Activated CD4-positive, alpha-beta T cell treated with anti-CD3 and anti-CD28 coated beads, Interleukin-2, amount 50 U/mL, for 1 hour (primary cell): ENCODE measurements at places on chromosomes 11 and 22.

DNA sequence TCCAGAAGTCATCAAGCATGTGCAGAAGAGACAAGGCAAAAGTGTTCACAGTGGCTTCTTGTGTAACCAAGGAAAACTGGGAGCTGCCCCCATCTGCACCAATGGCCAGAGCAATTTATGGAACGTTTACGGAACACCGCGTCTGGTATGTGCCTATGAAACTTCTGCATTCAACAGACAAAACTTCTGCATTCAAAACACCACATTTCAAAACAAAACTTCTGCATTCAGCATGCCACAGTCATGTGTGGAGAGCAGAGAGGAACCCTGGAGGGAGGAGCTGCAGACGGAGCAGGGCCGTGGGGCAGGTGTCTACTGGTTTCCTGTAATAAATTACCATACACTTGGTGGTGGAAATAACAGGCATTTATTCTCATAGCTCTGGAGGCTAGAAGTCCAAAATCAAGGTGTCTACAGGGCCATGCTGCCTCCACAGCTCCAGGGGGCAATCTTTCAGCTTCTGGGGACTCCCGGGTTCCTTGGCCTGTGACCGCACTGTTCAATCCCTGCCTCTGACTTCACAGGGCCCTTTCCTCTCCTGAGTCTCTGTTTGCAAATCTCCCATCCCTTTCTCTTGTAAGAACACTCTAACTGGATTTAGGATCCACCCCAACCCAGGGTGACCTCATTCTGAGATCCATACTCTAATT, 32.2 kb downstream of the RPL3 start:
- no peak for DNase-seq

GRCh38 chr11:112624431-112624830, 336.8 kb upstream of the NCAM1 start:
- no peak for DNase-seq

DNA sequence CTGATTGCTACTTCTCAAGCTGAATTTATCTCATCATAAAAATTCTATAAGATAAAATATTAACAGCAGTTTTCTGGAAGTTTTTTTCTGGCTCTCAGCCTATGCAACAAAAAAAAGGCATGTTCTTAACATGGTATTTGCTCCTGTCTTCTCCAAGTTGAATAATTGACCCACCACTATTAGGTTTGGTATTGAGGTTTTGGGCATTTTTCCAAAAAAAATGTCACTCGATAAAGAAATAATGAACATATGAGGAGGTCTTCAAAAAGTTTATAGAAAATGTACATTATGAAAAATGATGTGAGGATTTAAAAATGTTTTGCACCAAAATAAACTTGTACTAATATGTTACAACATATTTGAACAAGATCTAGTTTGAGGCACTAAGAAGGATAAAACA, 808.6 kb upstream of the RAG2 start:
- no peak for DNase-seq

DNA sequence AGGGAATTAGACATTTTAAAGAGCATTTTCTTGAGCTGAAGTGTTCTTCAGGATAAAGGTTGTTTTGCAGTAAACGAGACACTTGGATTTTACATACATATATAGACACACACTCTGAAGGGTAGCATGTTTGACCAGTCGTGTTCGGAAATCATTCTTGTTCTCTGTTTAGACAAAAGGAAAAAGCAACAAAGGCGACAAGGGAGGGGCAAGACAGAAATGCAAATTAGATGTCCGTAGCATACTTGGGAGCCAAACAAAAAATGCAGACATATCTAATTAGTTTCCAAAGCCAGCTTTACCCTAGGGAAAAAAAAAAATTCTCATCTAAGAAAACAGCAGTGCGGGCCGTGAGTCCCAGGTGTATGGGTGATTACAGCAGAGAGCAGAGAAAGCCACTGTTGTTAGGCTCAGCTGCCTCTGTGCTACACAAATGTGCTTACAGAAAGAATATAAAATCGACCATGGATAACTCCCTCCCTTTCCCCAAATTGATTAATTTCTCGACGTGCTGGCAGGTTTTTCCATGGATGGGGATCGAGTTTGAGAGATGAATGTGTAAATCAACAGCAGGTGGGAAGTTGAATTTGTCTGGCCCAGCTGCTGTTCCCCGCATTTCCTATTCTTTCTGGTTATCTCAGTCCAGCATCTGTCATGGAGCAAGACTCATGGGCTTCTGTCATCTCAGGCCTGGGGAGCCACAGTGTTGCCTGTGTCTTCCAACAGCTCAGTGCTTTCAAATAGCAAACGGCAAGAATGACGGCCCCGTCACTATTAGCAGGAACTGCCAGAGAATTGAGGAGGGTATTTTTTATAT, 176.5 kb upstream of the TTC12 start:
- no peak for DNase-seq

DNA sequence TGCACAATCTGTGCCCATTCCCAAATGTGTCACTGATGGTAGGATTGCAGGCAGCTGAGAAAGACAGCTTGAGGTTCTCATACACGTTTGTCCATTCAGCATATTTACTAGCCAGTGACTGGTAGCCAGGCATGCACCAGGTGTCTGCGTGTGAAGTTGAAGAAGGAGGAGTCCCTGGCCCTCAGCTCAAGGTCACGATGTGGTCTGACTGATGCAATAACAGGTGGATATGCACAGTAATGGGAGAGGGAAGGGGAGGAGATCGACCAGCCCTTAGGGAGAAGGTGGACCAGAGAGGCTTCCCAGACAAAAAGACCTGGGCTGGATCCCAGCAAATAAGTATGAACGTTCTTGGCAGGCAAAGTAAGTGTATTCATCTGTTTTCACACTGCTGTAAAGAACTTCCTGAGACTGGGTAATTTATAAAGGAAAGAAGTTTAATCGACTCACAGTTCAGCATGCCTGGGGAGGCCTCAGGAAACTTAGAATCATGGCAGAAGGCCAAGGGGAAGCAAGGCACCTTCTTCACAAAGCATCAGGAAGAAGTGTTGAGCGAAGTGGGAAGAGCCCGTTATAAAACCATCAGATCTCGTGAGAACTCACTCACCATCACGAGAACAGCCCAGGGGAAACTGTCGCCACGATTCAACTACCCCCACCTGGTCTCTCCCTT, 96.0 kb downstream of the MN1 start:
- DNase-seq, result no peak

- DNase-seq, result no peak
Observed at GRCh38 chr22:17912945-17913721, 111.2 kb downstream of the MICAL3 start.

- no peak for DNase-seq
Observed at GRCh38 chr22:23187871-23188700, 7.8 kb downstream of the BCR start.

GRCh38 chr11:71499546-71499945, 27.5 kb upstream of the KRTAP5-7 start:
- DNase-seq, result no peak

DNA sequence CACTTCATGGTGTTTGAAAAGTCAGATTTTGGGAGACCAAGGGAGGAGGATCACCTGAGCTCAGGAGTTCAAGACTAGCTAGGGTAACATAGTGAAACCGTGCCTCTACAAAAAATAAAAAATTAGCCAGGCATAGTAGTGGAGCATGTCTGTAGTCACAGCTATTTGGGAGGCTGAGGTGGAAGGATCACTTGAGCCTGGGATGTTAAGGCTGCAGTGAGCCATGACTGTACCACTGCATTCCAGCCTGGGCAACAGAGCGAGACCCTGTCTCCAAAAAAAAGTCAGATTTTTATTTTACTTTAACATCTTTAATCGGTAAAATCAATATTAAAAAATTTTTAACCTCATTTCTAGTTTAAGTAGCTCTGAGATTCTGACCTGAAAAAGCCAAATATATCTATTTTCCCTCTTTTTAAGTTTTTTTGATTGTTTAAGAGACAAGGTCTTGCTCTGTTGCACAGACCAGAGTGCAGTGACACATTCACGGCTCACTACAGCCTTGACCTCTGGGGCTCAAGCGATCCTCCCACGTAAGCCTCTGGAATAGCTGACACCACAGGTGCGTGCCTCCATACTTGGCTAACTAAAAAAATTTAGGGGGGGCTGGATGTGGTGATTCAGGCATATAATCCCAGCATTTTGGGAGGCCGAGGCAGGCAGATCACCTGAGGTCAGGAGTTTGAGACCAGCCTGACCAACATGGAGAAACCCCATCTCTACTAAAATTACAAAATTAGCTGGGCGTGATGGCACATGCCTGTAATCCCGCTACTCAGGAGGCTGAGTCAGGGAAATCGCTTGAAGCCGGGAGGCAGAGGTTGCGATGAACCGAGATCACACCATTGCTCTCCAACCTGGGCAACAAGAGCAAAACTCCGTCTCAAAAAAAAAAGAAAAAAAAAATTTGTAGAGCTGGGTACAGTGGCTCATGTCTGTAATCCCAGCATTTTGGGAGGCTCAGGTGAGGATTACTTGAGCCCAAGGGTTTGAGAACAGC, 48.4 kb downstream of the SFI1 start:
- no peak for DNase-seq

DNA sequence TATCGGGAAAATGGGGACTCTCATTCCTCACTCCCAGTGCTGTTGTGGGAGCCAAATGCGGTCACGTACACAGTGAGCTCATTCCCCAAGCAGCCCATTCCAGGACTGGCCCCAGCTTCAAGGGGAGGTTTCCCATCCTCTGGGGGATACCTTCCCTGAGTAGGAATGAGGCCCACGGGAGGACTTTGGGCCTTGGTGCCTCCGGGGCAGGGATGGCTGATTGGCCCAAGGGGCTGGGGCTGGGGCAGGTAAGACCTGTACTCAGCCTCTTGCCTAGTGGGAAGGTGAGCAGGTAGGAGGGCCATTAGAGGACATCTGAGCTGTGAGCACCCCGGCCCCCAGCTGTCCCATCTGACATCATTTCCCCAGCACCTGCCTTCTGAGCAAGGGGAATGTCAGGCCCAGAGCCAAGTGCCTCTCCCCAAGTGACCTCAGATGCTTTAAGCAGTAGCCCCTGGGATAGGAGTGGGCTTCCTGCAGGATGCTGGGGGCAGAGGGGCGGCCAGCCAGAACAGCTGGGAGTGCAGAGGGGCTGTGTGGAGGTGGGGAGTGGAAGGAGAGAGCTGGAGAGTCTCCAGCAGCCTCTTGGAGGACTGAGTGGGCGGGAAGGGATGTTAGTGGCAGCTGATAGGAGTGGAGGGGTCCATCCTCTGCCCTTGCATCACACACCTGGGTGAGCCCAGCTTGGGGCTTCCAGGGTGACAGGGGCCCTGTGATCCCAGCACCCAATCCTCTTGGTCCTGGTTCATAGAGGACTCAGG, 58.4 kb downstream of the CD82 start:
- no peak for DNase-seq

DNA sequence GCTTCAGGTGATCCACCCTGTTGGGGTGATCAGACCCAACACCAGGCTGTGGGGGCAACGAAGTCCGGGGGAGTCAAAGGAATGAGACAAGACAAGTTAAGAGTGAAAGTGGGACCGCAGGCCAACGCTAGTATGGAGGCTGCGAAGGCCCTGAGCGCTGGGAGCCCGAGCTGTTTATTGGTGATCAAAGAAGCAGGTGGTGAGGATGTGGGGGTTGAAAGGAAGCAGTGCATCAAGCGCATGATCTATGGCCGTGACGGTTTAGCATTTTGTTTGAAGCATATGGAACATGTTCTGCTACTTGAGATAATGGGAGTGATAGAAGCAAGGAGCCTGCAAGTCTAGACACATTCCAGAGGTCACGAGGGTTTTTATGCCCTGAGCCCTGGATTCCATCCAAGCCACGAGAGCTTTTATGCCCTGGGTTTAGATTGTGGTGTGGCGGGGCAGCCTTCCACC, 49.5 kb downstream of the MCHR1 start:
- DNase-seq, result peak; percentile 70

GRCh38 chr22:38165922-38166593, 15.6 kb downstream of the PLA2G6 start:
- DNase-seq, result no peak

DNA sequence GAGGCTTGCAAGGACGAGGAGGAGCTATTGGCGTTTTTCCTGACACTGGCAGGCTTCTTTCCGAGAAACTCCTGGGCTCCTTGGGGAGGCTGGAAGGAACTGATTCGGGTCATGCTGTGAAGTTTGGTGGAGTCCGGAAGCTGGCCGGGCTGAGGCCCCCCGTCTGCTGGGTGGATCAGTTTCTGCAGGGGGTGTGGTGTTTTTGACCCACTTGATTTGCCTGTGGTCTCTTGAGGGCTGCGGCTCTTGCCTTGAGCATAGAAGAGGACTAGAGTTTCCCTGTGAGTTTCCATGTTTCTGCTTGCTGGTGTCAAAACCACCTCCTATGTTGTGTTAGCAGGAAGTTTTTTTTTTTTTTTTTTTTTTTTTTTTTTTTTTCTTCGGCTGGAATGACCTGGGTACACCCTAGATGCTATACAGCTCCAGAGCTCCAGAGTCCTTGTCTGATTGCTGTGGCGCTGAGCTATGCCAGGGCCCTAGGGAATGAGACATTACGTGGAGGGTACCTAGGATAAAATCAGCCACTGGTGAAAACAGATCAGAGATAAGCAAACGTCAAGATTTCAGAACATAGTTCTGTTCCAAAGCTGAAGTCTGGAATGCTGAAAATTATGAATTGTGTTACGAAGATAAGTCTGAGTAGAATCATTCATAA, 728 bp downstream of the TBC1D22A start:
- no peak for DNase-seq

GRCh38 chr11:29448246-29448877, 568.5 kb downstream of the KCNA4 start:
- DNase-seq, result no peak

GRCh38 chr22:48867891-48868290, 959.8 kb downstream of the BRD1 start:
- no peak for DNase-seq

GRCh38 chr11:62851807-62852522, 12.6 kb upstream of the WDR74 start:
- DNase-seq, result no peak

DNA sequence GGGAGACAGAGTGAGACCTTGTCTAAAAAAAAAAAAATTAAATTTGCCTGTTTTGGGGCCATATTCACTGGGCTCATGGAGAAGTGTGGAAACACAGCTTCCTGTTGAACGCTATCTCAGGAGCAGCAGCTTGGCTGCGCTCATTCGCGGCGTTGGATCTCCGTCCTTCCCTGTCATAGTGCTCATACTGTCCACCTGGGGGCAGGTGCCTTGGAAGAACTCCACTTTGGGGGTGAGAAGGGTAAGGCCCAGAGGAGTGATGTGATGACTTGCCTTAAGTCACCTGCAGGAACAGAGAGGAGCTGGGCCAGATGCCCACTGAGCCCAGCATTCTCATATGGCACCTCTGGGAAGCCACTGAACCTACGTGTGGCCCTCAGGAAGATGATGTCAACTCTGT, 82.8 kb downstream of the CABIN1 start:
- DNase-seq, result no peak

DNA sequence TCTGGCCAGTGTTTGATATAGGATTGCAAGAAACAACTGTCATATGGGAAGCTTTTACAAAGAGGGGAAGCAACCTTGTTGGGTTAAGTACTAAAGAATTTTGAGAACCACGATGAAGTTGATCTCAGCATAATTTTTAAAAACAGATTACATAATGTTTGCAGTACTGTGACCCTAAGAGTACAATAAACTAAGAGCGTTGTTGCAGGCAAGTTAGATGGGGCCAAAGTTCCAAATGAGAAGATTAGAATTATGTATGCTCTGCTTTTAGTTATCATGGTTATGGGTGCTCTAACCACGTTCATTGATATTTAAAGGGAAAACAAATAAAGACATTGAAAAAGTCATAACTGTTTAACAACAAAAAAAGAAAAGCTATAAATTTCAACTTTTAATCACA, 177.5 kb downstream of the CNTN5 start:
- no peak for DNase-seq

GRCh38 chr11:126456783-126457542, 101.5 kb downstream of the ST3GAL4 start:
- DNase-seq, result no peak
